ENCODE measurements at places on chromosomes 4 and X. TPM values are rescaled to one million over a fixed set of nuclear protein-coding genes. Genes with fewer than 3 reads are reported as not detected.
A peak's percentile ranks its signal among the peaks of the same experiment; 100 is the strongest.

Gene XKRX
- total RNA-seq, result 0.55 TPM

GRCh38 chr4:55352726-55353125 is 6.7 kb downstream of the SRD5A3 start:
- no peak overlapping the region for H3K27ac ChIP-seq
- no peak for DNase-seq
- H3K4me3 ChIP-seq, result no peak overlapping the region
- H3K4me1 ChIP-seq, result peaks cover 44% of the 10 kb centered on the region
- H3K36me3 ChIP-seq, result no peaks in the 10 kb centered on the region

- H3K4me1 ChIP-seq, result peaks cover 13% of the 10 kb centered on the region
- DNase-seq, result peak; percentile 27
- H3K36me3 ChIP-seq, result no peaks in the 10 kb centered on the region
- no peaks in the 10 kb centered on the region for H3K27me3 ChIP-seq
- no peak overlapping the region for H3K4me3 ChIP-seq
- no peak overlapping the region for H3K27ac ChIP-seq
These were observed 9.0 kb downstream of the ZNF827 start for GRCh38 chr4:145929415-145930178.

- H3K36me3 ChIP-seq, result no peaks in the 10 kb centered on the region
- no peak overlapping the region for H3K27ac ChIP-seq
- H3K4me1 ChIP-seq, result peaks cover 3% of the 10 kb centered on the region
- no peak overlapping the region for H3K4me3 ChIP-seq
- no peaks in the 10 kb centered on the region for H3K27me3 ChIP-seq
These were observed 80.7 kb upstream of the IGFBP7 start for GRCh38 chr4:57190601-57191481.

DNA sequence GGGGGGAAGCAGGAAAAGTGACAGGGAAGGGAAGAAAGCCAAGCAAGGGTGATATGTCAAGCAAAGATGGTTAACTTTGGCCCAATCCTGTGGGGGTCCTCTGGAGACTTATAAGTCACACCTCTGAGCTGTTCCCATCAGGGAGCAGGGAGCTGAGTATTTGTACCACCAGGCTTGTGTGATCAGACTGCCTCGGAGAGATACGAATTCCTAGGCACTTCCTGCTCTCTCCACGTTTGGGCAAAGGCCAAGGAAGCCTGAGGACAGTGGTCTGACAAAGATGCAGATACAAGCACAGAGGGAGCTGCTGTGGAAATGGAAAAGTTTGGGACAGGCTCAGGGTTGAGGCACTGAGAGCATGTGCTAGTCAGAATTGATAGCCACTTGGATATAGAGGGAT is 10.4 kb upstream of the PPP3CA start:
- no peak for DNase-seq
- H3K36me3 ChIP-seq, result no peaks in the 10 kb centered on the region
- H3K4me3 ChIP-seq, result no peak overlapping the region
- no peaks in the 10 kb centered on the region for H3K27me3 ChIP-seq
- peaks cover 33% of the 10 kb centered on the region for H3K4me1 ChIP-seq

- H3K27me3 ChIP-seq, result no peaks in the 10 kb centered on the region
- H3K4me3 ChIP-seq, result no peak overlapping the region
- H3K4me1 ChIP-seq, result peaks cover 39% of the 10 kb centered on the region
- no peak for DNase-seq
These were observed 13.9 kb upstream of the CCNG2 start for GRCh38 chr4:77143091-77143490.

Gene PCYT1B
- not detected for total RNA-seq

GRCh38 chrX:11566789-11567188 is 98.9 kb downstream of the ARHGAP6 start:
- no peaks in the 10 kb centered on the region for H3K36me3 ChIP-seq
- H3K4me1 ChIP-seq, result no peaks in the 10 kb centered on the region
- DNase-seq, result no peak
- H3K4me3 ChIP-seq, result no peak overlapping the region
- H3K27ac ChIP-seq, result no peak overlapping the region
- no peaks in the 10 kb centered on the region for H3K27me3 ChIP-seq

GRCh38 chrX:103063191-103063845 is 653 bp downstream of the BEX1 start:
- DNase-seq, result peak; percentile 43
- no peaks in the 10 kb centered on the region for H3K27me3 ChIP-seq
- H3K4me3 ChIP-seq, result peak overlapping the region; percentile 50
- H3K36me3 ChIP-seq, result no peaks in the 10 kb centered on the region
- H3K4me1 ChIP-seq, result no peaks in the 10 kb centered on the region

Gene AFM
- total RNA-seq, result not detected

- no peaks in the 10 kb centered on the region for H3K4me1 ChIP-seq
- no peak for DNase-seq
- H3K27ac ChIP-seq, result no peak overlapping the region
These were observed 33.3 kb upstream of the HPF1 start for GRCh38 chr4:169791062-169791461.

Gene UBA6
- total RNA-seq, result 94.6 TPM
